ENCODE measurements at places on chromosomes 6 and 20.

- peak; percentile 34 for DNase-seq
Measured at GRCh38 chr6:30321692-30322388, 4.9 kb upstream of the TRIM39 start.

DNA sequence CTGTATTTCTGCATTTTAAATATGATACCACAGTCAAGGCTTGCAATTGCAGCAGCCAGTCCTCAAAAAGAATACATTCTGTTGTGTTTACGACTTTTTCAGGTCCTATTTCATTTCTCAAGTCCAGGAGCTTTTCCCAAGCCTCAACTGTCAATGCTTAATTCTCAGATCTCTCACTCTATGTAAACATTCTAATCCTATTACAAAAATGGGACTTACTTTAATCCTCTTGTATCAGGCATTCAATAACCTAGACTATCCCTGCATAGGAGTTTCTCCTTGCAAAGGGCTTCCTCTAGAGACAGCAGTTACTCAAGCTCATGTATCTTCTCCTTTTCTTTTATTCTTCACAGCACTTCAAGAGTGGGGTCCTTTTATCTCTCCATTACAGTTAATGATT is 1293.0 kb downstream of the GRIK2 start:
- no peak for DNase-seq

- DNase-seq, result no peak
Measured at GRCh38 chr20:50618537-50618936, 72.8 kb downstream of the RIPOR3 start.

DNA sequence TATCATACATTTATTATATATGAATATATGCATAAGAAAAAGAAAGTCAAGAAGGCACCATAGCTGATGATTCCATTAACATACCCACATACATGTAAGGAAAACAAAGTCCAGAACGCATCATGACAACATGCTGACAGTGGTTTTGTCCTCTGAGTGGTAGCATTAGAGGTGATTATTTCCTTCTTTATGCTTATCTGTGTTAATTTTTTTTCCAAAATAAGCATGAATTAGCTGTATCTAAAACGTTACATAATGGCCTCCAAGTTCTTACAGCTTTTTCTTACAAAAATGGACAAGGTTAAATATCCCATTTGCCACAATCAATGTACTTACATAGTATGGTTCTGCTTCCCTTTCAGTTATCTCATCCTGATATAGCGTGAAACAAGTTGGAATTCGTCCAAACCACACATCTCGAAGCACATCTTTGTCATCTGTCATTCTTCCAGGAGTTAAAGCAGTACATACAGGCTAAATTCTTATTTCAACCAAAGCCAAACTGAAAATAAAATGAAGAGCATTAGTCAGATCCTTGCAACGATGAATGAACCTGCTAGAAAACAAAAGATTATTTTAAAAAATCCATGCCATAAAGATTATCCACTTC is 9.7 kb downstream of the ATG5 start:
- peak; percentile 8 for DNase-seq

DNA sequence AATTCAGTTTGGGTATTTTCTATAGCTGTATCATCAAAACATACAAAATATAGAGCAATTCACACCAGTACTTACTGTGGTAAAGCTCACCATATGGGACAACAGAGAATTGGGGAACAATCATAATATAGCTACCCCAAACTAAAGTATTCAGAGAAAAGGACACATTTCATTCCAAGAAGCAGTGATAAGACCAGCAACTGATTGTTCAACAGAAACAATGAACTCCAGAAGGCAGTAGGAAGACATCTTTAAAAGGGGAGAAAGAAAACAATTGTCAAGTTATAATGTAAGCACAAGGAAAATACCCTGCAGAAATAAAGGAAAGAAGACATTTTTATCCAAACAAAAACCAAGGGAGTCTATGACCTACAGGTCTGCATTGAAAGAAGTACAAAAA is 210.9 kb downstream of the ZFAND3 start:
- no peak for DNase-seq

GRCh38 chr20:44400970-44401769 is 45.7 kb downstream of the HNF4A start:
- no peak for DNase-seq

- no peak for DNase-seq
Measured at GRCh38 chr6:139472351-139473015, 98.0 kb upstream of the CITED2 start.

- DNase-seq, result no peak
Measured at GRCh38 chr6:79431537-79431933, 105.7 kb downstream of the LCA5 start.

DNA sequence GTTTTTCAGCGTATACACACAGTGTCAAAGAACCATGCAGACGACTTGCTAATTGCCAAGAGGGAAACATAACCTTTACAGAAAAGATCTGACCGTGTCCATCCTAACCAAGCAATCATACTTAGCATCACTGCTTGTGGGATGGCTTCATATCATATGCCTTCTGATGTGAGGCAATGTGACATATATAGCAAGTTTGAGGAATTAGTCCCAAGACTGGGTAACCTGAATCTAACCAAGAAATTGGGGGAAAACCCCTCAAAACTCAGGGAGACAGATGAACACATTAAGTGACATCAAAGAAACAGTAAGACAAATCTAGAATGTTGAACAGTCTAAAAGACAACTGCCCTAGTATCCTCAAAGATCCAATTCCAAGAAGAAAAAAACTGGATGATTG is 18.4 kb downstream of the GNL1 start:
- no peak for DNase-seq

GRCh38 chr20:33351696-33352095 is 49.6 kb downstream of the CDK5RAP1 start:
- no peak for DNase-seq

DNA sequence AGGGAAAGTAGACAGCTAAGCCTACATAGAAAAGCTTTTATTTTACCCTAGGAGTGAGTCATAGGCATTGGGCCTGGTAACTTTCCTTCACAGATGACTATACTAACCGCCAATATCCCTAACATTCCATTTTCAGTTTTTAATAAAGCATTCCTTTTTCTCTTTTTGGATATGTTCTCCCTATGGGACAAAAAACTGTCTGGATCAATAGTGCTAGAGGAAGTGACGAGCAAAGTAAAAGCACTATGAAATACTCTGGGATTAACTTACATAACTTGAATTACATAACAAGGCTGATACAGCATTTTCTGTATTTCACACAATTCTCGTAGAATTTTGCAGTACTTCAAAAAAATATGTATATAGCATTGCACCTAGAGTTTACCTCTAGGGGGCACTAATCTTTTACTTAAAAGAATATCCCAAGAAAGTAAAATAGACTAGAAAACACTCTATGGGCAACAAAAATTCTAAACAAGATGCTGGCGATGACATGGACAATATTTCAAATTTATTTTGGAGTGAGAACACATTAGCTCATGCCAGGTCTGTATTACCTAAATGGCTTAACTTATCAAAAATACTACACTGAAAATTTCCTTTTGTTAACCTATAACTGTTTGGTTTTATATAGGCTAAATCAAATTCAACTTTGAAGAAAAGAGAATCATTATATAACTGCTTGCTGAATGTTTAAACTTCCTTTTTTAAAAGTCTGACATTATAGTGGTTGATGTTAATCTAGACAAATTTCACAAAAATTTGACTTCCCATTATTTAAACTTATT is 66.3 kb upstream of the DST start:
- DNase-seq, result peak; percentile 80

Data from EL (cell line).